A172 (cell line): ENCODE measurements at places on chromosomes 11 and 22.

DNA sequence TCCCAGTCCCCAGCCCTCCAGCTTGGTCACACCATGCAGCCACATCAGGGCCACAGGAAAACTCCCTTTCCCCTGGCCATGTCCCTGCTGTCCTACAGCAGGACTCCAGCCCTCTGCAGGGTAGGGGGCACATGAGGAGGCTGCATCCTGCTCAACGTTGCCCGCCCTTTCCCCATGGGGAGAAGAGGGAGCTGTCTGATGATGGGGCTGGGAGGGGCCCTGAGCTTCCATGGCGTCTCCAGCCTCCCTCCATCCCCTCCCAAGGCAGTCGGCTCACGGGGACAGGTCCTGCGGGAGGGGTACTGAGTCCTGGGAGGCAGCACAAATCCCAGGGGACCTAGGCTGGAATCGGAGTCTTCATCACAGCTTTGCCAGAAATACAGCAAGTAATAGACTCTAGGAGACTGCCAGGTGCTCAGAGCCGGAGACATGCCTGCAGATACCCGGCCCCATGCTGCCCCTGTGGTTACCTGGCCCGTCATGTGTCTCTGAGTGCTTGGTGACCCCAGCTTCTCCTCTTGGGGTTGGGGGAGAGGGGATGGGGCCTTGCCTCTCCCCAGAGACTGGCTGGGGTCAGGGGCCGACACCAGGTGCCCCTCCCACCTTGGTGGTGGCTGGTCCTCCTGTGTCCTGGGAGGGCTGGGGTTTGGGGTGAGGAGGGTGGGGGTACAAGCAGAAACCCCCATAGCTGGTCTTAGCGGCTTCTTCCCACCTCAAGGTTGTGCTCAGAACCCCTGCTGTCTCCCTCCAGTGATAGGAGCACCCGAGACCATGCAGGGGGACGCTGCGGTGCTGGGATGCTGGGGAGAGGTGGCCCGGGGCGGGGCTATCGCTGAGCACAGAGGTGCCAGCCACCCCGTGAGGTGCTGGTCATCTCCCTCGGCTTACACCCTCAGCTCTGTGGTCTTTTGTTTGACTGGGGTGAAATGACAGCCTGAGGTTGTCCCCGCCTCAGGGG lies 2.3 kb downstream of the MRGPRE start:
- DNase-seq, result no peak

DNA sequence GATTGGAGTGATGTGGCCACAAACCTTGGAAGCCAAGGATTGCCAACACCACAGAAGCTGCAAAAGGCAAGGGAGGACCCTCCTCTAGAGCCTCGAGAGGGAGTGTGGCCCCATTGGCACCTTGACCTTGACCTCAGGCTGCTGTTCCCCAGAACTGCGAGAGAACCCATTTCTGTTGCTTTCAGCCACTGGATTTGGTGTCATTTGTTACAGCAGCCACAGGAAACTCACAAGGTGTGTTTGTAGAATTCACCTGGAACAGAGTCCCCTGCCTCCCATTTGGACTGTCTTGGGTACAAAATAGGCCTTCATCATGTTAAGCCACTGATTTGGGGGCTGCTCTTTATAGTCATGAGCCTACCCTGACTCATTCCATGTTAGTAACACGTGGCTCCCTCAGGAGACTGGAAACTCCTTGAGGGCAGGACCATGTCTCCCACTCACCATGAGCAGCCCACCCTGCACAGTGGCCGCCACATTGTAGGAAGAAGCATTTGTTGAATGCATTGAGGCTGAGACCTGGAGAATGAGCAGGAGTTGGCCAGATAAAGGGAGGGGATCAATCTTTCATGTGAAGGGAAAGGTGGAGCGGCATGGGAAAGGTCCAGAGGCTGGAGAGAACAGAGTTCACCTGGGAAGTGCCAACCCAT lies 8.3 kb downstream of the C11orf86 start:
- no peak for DNase-seq

DNA sequence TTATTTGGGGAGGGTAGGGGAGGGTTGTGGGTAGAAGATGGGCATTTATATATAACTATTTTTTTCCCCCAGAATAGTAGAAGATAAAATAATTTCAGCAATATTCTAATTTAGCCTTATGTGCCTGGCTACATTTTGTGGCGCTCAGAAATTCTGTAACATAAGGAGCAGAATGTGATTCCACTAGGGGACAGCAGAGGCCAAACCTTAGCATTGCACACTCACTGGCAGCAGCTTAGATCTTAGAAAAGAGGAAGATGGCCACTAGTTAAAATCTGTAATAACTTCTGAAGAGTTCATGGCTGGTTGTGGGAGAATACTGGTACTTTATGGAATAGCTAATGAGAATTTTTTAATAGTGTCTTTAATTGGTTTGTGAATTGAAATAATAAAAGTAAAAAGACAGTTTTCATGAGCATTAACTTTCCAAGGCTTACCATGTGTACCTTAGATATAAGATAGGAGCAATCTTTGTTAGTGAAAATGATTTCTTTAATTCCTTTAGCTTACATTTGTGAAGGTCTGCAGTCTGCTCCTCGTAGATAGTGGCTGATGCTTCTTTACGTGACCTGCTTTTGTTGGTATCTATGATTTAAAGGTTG lies 33.1 kb downstream of the DDX10 start:
- peak; percentile 43 for DNase-seq

- no peak for DNase-seq
Observed at GRCh38 chr11:105911454-105911853, 110.6 kb downstream of the MSANTD4 start.

- no peak for DNase-seq
Observed at GRCh38 chr22:44663256-44663999, 38.6 kb upstream of the PRR5 start.

DNA sequence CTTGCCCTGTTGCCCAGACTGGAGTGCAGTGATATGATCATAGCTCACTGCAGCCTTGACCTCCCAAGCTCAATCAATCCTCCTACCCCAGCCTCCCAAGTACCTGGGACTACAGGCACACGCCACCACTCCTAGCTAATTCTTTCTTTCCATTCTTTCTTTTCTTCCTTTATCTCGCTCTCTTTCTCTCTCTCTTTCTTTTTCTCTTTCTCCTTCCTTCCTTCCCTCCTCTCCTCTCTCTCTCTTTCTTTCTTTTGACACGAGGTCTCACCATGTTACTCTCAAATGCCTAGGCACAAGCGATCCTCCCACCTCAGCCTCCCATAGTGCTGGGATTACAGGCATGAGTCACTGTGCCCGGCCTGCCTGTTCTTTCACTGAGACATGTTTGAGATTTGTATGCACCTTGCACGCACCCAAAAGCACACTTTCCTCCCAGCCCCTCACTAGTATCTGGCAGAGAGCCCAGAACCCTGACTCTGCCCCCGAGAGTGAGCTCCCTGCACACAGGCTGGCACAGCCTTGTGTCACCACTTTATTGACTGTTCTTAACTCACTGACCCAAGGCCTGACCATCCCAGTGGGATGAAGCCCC lies 56.8 kb downstream of the CD6 start:
- no peak for DNase-seq

DNA sequence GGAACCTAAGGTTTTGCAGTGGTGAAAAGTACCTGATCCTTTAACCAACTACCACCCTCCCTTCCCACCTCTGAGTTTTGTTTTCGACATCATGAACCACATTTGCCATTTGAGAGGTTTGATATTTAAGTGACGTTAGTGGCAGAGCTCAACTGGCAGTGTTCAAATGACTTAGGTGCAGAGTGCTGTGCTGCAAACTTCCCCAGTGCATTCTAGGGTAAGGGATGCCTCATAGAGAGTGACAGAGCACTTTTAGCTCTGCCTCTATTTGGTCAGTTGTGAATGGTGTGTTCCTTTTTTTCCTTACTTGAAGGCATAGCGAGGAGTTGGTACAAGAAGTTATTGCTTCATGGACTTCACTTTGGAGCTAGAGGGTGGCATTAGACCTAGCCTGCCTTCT lies 9.4 kb downstream of the BMAL1 start:
- no peak for DNase-seq

DNA sequence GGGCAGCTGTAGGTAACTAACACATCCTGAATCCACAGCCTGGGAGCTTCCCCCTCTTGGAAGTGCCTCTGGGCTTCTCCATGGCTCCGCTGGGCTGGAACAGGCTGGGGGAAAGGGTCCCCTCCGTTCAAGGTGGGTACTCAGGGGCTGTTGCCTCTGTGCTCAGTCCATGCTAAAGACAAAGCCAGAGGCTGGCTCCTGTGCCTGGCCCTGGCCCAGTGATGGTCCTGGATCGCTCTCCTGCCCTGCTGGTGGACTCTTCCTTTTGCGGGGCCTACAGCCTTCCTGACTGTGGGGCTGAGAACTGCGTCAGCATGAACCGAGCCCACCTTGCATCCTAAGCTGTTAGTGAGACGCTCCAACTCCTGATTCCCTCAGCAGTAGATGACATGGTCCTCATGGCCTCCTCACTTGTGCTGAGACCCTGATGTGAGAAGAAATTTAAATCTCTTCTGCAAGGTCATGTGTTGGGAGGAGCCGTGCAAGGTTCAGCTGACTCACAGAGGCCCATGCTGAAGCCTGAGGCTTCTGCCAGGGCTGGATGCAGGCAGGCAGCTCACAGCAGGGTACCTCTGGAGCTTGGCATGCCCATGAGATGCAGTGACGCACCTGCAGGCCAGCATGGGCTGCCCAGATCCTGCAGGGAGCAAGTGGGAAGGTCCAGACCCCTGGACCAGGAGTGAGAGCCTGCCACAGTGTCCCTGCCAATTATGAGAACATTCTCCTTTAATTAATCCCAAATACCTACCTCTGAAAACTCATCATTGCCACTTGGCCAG lies 1285.5 kb downstream of the TBC1D22A start:
- peak; percentile 1 for DNase-seq

DNA sequence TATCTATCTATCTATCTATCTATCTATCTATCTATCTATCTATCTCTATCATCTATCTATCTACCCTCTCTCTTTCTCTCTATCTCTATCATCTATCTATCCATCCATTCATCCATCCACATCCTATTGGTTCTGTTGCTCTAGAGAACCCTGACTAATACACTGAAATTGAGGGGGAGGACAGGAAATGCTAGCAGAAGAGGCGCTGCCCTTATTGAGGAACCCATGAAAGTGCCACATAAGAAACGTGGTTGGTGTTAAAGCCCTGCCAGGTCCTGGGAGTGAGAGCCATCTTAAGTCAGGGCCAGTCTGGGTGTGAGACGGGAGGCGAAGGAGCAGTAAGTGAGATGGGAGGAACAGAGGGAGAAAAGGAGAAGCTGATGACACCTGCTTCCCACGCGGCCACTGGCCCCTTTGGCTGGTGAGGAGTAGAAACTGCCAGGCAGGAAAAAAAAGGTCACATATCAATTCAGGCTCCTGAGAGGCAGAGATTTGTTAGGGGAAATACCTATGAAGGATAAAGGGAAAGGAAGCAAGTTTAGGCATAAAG lies 87.9 kb upstream of the PLET1 start:
- DNase-seq, result no peak

DNA sequence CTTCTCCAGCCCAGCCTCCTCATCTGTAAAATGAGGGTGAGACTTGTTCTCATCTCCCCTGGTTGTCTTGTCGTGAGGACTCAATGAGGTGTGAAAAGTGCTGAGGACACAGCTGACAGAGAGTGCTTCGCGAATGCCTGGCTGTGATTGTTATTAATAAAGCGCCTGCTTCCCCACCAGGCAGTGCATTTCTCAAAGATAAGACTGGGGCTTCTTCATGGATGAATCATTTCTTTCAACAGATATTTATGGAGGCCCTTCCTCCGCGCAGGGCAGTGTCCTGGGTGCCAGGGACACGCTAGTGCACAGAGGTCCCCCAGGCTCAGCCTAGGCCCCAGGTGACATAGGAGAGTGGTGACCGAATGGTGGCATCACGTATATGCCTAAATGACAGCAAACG lies 34.3 kb upstream of the SHISAL1 start:
- no peak for DNase-seq

DNA sequence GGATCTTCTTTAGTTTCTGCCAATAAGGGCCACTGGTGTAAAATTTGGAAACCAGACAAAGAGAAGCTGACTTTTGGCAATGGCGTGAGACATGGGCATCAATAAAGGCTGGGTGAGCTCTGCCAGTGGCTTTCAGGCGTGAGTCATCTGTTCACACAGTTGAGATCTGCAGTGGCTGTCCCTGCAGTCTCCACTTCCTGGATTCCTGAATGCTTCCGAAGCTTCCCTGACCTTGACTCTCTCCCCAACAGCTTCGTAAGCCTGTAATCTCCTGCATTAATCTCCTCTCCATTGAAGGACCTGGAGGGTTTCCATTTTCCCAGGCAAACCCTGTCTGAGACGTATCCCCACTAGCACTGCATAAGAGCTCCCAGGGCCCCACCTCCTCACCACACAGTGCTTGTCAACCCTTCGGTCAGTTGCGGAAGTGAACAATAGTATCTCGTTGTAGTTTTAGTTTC lies 574.7 kb downstream of the TBC1D22A start:
- DNase-seq, result peak; percentile 93
